ENCODE measurements at places on chromosomes 7 and 10.
A peak's percentile ranks its signal among the peaks of the same experiment; 100 is the strongest.

DNA sequence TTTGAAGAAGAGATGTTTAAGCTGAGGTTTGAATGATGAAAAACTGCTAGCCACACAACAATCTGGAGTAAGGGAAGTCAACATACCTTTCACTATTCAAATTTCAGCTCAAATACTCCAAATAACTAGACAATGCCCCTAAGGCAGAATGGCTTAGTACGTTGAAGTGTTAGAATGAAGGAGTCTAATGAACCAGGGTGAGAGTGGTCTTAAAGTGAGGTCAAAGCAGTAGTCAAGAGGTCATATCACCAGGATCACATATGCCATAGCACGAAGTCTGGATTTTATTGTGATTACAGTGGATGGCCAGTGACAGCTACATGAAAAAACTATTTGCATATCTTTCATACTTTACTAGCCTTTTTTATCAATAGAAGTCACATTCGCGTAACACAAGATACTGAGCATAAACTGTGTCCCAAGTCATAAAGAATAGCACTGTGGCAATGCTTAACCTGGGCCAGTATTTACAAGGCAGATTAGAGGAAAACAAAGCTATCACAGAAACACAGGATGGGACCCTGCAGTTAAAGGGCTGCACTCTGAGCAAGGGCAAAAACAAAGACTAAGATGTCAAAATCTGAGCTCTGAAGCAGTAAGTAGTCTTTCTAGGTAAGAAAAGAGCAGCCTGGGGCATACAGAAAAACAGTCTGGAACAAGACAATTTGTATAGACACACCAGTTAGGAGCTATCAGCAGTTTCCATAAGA, 61.5 kb downstream of the HYCC1 start:
- no peak for DNase-seq

DNA sequence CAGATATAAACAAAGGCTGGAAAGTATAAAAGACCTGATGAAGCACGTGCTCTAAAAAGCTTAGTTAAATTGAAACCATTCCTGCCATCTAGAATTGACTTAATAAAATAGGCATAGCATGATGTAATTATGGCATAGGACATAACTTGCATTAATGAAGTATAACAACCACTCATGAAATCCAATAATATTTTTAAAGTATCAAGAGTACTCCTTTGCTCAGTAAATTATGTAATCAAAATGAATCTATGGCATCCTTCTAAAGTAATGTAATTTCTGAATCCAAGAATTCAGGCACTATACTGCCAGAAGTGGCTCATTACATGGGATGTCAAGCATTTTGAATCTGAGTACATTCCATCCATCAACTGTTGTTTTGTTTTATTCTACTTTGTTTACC, 548.5 kb upstream of the NRP1 start:
- no peak for DNase-seq

DNA sequence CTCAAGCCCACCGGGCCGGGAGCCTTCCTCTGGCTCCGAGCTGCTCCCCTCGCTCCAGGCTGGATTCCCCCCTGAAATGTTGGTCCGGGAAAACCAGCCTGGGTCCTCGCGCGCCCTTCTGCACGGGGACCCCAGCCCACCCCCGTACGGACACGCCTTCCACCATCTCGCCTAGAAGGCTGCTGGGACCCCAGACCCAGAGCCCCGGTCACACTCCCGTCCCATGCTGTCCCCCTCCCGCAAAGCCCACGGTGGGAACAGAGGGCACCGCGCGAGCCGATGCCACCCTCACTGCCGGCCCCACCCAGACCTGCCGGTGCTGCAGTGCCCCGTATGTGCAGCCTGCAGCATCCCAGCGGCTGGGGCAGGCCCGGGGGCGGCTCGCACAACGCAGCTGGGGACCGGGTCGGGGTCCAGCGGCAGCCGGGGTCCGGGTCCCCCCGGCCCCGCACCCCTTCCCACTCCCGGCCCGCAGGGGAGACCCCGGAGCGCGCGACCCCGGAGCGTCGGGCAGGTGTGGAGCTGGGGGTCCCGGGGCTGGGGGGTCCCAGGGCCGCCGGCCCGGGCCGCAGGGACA, 871 bp downstream of the SPOCK2 start:
- DNase-seq: no peak

GRCh38 chr7:138064856-138065357, 11.4 kb upstream of the AKR1D1 start:
- DNase-seq: no peak

DNA sequence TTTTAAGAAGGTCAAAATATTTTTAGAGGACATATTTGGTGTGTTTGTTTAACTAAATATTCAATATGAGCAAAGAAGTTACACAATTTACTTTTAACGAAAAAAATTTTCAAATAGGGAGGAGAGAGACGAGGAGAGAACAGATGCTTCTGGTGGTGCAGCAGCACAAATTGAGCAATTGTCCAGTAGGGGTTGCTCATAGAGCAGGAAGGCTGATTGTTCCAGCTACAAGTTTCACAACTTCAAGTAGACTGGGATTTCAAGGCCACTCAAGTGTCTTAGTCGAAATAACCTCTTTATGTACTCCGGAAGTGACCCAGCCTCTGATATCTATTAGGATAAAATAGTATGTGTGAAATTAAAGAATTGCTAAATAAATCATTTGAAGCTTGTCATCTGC, 197.9 kb downstream of the HDAC9 start:
- DNase-seq: no peak

DNA sequence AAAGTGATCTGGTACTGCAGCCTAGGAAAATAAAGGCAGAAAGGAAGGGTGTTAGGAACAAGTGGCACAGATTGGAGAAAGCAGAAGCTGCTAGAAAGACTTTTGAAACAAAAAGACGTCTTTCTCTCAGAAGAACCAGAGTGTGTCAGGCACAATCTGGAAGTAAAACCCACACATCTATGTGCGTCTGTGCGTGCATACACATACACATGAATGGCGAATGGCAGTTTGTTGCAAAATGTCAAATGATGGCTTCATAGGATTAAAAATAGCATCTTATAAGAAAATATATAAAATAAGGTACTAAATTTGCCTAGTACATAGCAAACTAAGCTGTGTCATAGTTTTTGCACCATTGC, 246.3 kb downstream of the CDK14 start:
- DNase-seq: no peak

GRCh38 chr10:3516234-3516922, 268.6 kb downstream of the KLF6 start:
- no peak for DNase-seq

DNA sequence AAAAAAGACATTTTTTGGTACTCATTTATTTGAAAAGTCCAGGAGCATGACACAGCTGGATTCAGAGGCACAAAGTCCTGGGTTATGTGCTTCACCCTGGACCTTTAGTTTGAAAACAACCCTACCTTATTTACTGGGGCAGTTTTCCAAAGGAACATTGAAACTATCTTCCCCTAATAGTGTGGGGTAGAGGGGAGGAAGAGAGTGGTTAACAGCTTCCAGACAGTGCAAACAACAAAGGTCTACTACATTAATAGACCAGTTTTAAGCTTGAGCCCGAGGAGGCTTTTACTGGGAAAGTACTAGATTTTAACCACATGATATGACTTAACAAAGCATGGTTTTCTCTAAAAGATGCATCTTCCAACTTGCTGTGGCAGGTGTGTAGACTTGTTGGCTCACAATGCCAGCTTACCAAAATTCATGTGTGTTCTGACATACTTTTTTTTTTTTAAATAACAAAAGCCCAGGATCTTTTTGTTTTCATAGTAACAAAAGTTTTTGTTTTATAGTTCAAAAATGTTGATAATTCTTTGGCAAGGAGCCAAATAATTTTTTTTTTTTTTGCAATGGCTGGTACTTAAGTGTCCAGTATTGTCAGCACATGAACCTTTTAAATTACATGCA, 1.8 kb downstream of the GSTO1 start:
- no peak for DNase-seq

DNA sequence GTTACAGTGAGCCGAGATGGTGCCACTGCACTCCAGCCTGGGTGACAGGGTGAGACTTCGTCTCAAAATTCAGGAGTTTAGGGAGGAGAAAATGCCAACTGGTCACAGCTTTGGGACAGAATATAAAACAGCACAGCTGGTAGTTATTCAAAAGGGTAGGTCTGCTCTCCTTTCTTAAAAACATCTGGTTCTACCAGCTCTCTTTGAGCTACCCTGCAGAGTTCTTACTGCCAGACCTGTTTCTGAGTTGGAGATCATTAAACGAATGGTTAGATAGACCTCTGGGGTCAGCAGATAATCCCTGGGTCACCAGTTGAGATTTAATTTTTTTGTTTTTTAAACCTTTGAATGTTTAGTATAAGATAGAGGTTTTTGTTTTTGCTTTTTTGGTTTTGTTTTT, 52.6 kb downstream of the MCU start:
- no peak for DNase-seq

GRCh38 chr10:34789966-34790506, 25.1 kb downstream of the PARD3 start:
- DNase-seq: no peak

- peak; percentile 59 for DNase-seq
Measured at GRCh38 chr10:69360485-69361302, 56.0 kb downstream of the TACR2 start.

DNA sequence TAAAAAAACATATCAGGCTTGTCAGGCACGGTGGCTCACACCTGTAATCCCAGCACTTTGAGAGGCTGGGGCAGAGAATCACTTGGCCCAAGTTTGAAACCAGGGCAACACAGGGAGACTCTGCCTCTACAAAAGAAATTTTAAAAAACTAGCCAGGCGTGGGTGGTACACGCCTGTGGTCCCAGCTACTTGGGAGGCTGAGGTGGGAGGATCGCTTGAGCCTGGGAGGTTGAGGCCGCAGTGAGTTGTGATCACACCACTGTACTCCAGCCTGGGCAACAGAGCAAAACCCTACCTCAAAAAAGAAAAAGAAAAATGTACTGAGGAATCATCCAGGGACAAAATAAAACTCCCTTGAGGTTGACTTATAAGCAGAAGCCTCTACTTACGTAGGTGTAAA, 149.9 kb upstream of the KLF14 start:
- DNase-seq: no peak

DNA sequence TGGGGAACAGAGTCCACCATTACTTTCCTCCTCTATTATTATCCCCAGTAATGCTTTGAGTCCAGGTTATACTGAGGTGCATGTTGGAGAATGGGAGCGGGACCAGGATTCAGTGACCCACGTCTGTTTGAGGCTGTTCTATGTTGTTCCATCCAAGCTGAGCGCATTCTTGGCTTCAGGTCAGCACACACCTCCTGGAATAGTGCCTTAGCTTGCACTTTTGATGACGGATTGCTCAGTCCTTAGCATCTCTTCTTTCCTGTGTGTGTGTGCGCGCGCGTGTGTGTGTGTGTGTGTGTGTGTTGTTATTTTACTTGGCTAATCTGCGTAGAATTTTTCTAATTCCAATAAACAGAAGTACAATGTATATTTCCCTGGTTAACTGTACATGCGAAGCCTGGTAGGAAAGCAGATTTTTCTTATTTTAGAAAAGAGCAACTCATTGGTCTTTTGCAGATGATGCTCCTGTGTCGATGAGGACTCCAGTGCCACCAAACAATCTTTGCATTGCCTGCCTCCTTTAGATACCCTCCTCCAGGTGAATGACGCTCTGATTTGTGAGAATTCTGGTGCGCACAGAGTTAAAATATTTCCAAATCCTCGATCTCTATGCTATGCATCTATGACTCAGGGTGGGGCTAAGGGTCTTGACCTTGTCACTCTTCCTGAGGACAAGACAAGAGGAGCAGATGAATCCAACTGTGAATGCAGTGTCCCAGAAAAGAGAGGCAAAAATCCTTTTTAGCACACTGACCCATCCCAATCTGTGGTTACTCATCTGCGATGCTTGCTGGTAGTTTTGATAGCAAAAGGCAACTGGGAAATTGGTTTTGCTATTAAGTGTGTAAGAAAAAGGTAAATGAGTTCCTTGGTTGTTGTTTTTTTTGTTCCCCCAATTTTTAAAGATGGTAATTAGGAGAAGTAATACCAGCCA, 13.3 kb upstream of the CELF2 start:
- DNase-seq: no peak

GRCh38 chr7:36742911-36743775, 18.8 kb upstream of the AOAH start:
- no peak for DNase-seq

DNA sequence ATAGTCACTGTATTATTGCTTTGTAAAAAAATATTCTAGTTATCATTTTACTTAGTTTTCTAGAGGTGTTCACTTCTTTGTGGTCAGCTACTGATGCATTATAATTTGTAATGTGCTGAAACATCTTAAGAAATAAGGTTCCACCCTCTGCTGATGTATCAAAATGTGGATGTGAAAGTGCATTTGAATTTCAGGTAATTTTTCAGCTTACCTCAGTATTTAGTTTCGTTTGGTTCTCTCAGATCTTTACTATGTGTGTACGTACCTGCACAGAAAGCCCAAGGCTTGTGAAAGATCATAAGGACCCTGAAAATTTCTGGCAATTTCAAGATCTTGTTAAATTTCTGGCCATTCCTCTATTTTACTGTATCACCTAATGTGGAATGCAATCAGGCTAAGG, 542.3 kb upstream of the TPK1 start:
- DNase-seq: no peak

GRCh38 chr7:77426521-77427051, 10.4 kb upstream of the GSAP start:
- DNase-seq: no peak

DNA sequence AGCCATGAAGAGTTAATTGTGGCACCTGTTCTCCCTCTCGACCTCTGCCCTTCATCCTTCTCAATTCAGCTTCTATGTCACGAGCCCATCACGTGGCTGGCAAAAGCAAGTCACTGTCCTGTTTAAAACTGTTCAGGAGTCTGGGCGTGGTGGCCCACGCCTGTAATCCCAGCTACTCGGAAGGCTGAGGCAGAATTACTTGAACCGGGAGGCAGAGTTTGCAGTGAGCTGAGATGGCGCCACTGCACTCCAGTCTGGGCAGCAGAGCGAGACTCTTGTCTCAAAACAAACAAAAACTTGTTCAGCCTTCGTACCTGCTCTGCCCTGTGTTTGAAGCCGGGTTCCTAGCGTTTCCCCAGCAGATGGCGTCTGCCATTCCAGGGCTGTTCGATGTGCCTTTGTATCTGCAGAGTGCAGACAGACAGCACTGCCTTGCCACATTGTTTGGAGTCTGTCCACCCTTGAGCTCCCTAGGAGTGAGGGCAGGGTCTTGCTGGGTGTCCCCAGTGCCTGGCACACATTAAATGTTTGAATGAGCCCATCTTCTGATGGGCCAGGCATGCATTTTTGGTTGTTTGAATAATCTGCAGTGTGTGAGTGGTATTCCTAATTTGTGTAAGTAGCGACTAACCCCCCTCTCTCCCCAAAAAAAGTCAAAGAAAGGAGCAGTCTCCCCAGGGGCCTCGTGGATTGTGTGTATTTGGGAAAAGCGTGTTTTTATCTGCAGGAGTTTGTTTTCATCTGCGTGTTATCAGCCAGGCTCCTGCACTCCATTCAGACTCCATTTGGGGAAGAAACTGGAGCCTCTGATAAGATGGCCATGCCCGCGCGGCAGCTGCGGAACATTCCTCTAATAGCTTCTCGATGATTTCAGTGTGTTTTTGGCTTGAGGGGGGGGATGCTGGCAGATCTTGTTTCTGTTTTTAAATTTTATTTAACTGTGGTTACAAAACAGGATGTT, 61.2 kb downstream of the DNAJB6 start:
- no peak for DNase-seq

- no peak for DNase-seq
Measured at GRCh38 chr10:56469482-56469881, 108.4 kb upstream of the ZWINT start.

Data from posterior cingulate gyrus (tissue), 11 donors.